ENCODE measurements at places on chromosomes 1 and 21. TPM values are rescaled to one million over a fixed set of nuclear protein-coding genes. Genes with fewer than 3 reads are reported as not detected.

TMPRSS3 gene
- polyA plus RNA-seq, result 1.3 TPM

PLA2G2C gene
- 0.14 TPM for polyA plus RNA-seq

BSND gene
- 4.5 TPM for polyA plus RNA-seq

HFM1 gene
- polyA plus RNA-seq, result 7.4 TPM

LGR6 gene
- polyA plus RNA-seq, result 1.1 TPM

ATP5PB gene
- polyA plus RNA-seq, result 399 TPM

S100A1 gene
- 29.1 TPM for polyA plus RNA-seq

ADGRL2 gene
- 156 TPM for polyA plus RNA-seq

MRAP gene
- not detected for polyA plus RNA-seq

AMY2A gene
- polyA plus RNA-seq, result not detected

PSRC1 gene
- 30.7 TPM for polyA plus RNA-seq

RNF2 gene
- 52.0 TPM for polyA plus RNA-seq

SFT2D2 gene
- polyA plus RNA-seq, result 26.6 TPM

ZBED6 gene
- 24.2 TPM for polyA plus RNA-seq

KCNE1 gene
- polyA plus RNA-seq, result 1.4 TPM

DUSP12 gene
- polyA plus RNA-seq, result 46.2 TPM

KRTAP19-3 gene
- polyA plus RNA-seq, result not detected

ZSWIM5 gene
- polyA plus RNA-seq, result 6.8 TPM

MR1 gene
- 2.8 TPM for polyA plus RNA-seq

UBE2U gene
- polyA plus RNA-seq, result not detected

TCHHL1 gene
- not detected for polyA plus RNA-seq

KIF17 gene
- 3.9 TPM for polyA plus RNA-seq

BRINP2 gene
- not detected for polyA plus RNA-seq

BRDT gene
- polyA plus RNA-seq, result not detected

PLA2G2F gene
- polyA plus RNA-seq, result 0.64 TPM

CFHR1 gene
- 0.29 TPM for polyA plus RNA-seq

RAB7B gene
- polyA plus RNA-seq, result 1.9 TPM

MARK1 gene
- 11.5 TPM for polyA plus RNA-seq

DRAXIN gene
- 1.3 TPM for polyA plus RNA-seq

EPHA8 gene
- polyA plus RNA-seq, result 2.4 TPM

TMCO4 gene
- polyA plus RNA-seq, result 21.5 TPM

CD5L gene
- polyA plus RNA-seq, result not detected

IL20 gene
- not detected for polyA plus RNA-seq

TM2D1 gene
- 70.6 TPM for polyA plus RNA-seq

EXOC8 gene
- 12.1 TPM for polyA plus RNA-seq

KCNH1 gene
- polyA plus RNA-seq, result 0.14 TPM

UBXN10 gene
- polyA plus RNA-seq, result 6.0 TPM

PRAMEF20 gene
- not detected for polyA plus RNA-seq

PKLR gene
- 8.6 TPM for polyA plus RNA-seq

NTNG1 gene
- 34.5 TPM for polyA plus RNA-seq

XPR1 gene
- polyA plus RNA-seq, result 43.1 TPM

SLFNL1 gene
- polyA plus RNA-seq, result 0.23 TPM

APOBEC4 gene
- 0.04 TPM for polyA plus RNA-seq

SPRR2B gene
- not detected for polyA plus RNA-seq

VSIG8 gene
- polyA plus RNA-seq, result 2.6 TPM

DIRAS3 gene
- polyA plus RNA-seq, result 3.1 TPM

LAX1 gene
- polyA plus RNA-seq, result 0.18 TPM

RYR2 gene
- polyA plus RNA-seq, result 1.2 TPM

DMBX1 gene
- polyA plus RNA-seq, result not detected

ANKRD65 gene
- polyA plus RNA-seq, result 15.7 TPM

Measured in renal pelvis (tissue), 12 donors.